Occipital lobe (tissue), 3 donors: ENCODE measurements at places on chromosomes 4 and X.

- no peak for DNase-seq
Measured at GRCh38 chr4:172411149-172411548, 597.9 kb downstream of the GALNTL6 start.

- no peak for DNase-seq
Measured at GRCh38 chr4:48275247-48275646, 5.6 kb upstream of the TEC start.

GRCh38 chr4:168540086-168540485 lies 43.2 kb downstream of the PALLD start:
- DNase-seq: no peak

DNA sequence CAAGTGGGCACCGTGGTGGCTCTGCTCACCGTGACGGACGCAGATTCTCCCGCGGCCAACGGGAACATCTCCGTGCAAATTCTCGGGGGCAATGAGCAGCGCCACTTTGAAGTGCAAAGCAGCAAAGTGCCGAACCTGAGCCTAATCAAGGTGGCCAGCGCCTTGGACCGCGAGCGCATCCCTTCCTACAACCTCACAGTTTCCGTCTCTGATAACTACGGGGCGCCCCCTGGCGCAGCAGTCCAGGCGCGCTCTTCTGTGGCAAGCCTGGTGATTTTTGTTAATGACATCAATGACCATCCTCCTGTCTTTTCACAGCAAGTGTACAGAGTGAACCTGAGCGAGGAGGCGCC lies 2.7 kb downstream of the FAT4 start:
- peak; percentile 22 for DNase-seq

- no peak for DNase-seq
Measured at GRCh38 chr4:61556277-61556676, 356.2 kb downstream of the ADGRL3 start.

DNA sequence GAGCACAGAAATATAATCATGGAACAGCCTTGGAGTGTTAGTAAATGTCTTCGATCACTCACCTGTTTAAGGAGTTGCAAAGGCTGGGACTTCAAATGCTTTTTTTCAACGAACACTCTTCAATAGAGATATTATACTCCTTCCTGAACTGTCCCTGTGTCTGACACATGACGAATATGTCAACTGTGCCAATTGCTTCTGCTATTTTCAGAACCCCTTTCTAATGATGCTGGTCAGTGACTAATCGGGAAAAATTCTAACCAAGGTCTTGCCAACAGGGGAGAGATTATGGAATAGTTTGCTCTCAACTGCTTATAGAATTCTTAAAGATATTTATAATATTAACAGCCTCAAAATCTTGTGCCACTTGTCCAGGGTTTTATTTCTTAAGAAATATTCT lies 8.5 kb upstream of the KLHL34 start:
- no peak for DNase-seq

DNA sequence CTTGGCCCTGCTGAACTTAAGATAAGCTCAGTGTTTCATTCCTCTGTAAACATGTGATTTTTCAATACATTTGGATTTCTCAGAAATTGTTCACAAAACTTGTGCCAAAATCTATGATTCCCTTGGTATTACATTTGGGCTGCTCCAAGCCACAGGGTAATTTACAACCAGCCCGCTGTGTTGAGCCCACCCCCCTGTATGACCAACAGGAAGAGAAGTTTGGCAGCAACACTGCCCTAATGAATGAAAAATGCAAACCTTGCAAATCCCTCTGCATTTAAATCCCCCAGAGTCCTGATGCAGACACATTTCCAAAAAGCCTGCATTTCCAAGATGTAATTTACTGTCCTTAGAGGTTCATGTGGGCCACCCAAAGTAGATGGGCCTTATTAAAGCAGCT lies 34.1 kb upstream of the GAB1 start:
- no peak for DNase-seq

GRCh38 chrX:123738378-123738940 lies 5.6 kb upstream of the THOC2 start:
- no peak for DNase-seq

GRCh38 chr4:140483445-140483844 lies 14.6 kb downstream of the MGAT4D start:
- no peak for DNase-seq

DNA sequence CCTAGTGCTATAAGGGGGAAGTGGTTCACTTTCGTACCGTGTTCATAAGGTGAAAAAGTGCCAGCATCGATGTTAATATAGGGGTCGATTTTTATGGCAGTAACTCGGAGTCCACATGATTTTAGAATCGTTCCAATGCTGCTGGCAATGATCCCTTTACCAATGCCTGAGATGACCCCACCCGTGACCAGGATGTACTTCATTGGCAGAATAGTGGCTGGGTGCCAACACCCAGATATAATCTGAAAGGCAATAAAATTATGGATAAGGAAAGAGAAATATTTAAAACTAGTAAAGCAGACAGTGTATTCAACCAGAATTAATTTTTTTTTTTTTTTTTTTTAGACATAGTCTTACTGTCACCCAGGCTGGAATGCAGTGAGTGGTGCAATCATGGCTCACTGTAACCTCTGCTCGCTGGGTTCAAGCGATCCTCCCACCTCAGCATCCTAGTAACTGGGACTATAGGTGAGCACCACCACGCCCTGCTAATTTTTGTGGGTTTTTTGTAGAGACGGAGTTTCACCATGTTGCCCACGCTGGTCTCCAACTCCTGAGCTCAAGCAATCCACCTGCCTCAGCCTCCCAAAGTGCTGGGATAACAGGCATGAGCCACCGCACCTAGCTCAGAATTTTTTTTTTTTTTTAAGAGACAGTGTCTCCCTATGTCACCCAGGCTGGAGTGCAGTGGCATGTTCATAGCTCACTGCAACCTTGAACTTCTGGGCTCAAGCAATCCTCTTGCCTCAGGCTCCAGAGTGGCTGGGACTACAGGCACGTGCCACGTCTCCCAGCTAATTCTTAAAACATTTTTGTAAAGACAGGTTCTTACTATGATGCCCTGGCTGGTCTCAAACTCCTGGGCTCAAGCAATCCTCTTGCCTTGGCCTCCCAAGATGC lies 9.5 kb downstream of the CTPS2 start:
- DNase-seq: no peak
